IPS DF 6.9 (cell line): ENCODE measurements at places on chromosomes 5 and 9.

DNA sequence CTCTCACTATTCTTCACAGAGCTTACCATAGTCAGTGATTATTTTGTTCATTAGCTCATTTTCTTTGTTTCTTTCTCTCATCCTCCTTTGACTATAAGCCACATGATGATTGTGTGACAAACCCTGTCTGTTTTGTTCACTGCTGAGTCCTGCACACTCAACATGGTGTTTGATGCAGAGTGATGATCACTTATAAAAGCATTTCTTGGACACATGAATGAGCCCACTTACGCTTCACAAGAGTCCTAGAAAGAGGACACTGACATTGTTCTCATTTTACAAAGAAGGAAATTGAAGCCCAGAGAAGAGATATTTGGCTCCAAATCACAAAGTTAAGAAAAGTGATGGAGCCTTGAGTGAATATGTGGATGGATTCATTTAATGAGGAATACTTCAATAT is 13.4 kb downstream of the ABLIM3 start:
- DNase-seq = no peak

GRCh38 chr9:15763371-15763770 is 210.5 kb downstream of the CCDC171 start:
- DNase-seq = no peak

GRCh38 chr5:39424736-39425637 is at the start of gene DAB2:
DAB2 (minus strand) TSS chr5:39424980; CDS start chr5:39394320, 30,660 bp downstream.
- peak; percentile 67 for DNase-seq

GRCh38 chr5:111853748-111854147 is 96.8 kb upstream of the NREP start:
- no peak for DNase-seq

GRCh38 chr5:80119372-80119771 is 84.2 kb downstream of the THBS4 start:
- no peak for DNase-seq

GRCh38 chr5:35811108-35811741 is 45.5 kb upstream of the IL7R start:
- DNase-seq = no peak

DNA sequence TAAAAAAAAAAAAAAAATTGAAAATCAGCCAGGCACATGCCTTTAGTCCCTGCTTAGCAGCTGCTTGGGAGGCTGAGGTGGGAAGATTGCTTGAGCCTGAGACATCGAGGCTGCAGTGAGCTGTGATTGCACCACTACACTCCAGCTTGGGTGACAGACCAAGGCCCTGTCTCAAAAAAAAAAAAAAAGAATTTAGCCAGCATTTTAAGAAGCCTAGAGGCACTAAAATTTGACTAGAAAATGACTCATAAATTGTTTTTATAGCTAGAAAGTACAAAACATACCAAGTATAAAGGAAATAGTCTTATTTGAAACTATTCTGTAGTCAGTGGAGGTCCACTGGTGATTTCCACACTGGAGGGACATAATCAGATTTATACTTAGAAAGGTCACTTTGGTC is 17.5 kb downstream of the LRRC70 start:
- no peak for DNase-seq

DNA sequence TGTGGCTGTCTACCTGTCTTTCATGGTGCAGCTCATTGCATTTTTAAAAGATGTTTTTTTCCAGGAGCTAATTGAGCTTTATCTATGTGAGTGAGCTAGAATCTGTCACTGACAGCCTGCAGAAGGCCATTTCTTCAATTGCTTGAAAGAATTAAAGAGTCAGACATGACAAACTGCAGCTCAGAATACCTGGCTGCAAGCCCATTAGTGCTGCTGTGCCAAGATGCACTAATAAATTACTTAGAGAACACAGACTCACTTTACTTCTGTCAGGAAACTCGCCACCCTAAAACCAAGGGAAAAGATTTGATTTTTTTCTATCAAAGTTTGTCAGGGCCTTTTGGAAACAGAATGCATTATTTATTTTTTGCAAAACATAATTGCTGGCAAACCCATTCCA is 368.3 kb downstream of the CAAP1 start:
- DNase-seq = no peak

DNA sequence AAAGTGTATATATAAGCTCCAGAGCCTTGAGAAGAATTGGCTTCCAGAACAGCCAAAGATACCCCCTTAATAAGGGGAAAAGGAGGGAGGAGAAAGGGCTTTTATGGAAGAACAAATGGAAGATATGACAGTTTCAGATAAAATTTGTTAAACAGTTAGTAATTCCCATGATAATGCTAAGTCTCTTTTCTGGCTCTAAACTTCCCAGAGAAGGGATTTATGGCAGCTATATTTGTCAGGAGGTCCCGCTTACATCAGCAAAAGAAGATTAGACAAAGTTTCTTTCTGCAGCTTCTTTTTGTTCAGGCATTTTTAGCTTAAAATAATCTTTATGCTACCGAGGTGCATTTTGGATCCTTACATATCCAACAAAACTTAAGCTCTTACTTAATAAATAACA is 14.3 kb upstream of the SLC36A3 start:
- DNase-seq = no peak

DNA sequence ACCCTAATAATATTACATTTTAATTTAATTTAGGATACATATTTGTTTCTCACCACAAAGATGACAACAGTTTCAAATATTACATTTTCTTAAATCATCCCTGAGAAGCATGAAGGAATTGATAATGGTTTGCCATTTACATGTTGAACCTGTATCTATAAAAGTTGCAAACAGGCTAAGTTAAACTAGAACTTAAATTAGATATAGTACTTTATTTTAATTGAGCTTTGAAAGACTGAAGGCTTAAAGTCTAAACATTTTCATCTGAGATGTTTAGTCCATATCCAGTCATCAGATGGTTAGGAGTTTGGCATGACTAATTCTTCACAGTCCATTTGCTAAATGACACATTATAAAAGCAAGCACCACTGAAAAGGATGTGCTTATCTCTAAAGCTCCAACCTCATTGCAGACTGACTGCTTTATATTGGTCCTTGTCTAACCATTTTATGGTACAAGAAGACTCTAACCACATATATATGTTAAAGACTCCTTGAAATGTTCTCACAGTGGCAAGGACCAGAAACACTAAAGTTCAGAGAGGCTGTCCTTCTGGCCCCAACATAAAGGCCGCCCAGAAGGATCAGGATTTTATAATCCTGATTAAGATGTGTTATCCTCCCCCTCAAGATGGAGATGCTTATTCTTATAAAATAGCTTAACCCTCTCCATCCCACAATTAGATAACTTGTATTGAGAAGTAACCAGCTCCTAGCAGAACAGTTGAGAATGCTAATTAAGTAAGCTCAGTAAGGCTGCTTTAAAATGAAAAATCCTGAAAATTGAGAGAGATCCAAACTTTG is 25.8 kb downstream of the WNT8A start:
- no peak for DNase-seq

GRCh38 chr5:87741881-87742280 is 329.2 kb upstream of the CCNH start:
- no peak for DNase-seq
